ENCODE measurements at places on chromosomes 13 and 19.

DNA sequence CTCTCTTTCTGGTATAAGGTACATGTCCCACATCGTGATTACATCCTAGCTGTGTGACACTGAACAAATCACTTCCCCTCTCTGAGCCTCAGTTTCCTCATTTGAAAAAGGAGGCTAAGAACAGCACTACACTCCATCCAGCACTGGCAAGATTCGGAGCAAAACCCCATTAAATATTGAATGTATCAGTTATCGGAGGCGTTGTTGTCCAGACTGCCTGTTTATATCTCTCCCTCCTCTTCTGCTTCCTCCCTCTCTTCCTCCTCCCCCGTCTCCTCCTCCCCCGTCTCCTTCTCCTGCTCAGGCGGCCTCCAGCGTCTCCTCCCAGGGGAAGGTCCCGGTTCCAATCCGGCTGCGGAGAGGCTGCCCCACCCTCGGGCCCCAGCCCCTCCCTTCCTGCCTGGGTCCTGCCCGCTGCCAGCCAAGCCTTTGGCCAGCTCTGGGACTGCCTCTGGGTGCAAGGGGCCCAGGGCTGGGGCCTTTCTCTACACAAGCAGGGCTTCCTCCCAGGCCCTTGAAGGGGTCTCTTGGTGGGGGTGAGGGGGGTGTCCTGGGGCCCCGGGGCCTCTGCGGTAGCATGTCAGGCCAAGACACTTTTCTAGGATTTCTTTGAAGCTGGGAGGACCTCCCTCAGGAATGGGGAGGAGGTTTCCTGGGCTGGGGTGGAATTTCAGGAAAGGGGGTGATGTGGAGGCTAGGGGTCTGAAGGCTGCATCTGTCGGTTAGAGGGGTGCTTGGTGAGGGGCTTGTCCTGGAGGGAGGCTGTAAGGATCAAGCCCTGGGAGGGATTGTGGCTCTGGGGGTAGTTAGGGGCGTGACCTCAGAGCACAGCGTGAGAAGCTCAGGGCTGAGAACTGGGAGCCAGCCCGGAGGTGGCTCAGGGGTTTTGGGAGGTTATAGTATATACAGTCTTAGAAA lies 1.9 kb downstream of the RRAS start:
- H3K36me3 ChIP-seq, result peaks cover 6% of the 10 kb centered on the region
- peak overlapping the region; percentile 45 for H3K27ac ChIP-seq
- H3K4me3 ChIP-seq, result peak overlapping the region; percentile 68
- peaks cover 29% of the 10 kb centered on the region for H3K4me1 ChIP-seq

DNA sequence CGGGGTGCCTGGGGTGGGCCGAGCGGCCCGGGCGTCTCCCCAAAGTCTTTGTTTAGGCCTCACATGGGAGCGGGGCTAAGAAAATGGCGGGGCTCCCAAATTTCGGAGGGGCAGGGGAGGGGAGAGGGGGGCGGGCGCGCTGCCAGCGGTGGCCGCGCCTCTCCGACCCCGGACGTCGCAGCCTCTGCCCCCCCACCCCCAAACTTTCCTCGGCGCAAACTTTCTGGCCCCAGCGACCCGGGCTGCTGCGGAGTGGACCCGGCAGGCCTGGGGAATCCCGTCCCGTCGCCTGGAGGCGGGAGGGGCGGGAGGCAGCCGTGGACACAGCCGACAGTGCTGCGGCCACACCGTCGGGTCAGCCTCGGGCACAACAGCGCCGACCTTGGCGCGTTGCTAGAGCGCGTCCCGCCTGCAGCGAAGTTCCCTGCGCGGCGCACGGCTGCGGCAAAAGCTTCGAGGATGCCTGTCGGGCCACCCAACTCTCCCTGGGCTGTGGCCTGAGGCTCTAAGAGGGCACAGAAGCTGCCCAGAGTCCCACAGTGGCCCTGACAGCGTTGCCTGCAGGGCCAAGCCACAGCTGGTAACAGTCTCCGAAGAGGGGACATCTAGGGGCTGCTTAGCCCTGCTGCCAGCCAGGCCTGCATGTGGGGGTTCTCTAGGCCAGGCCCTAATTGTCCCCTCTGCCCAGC lies 1.3 kb downstream of the NFIX start:
- DNase-seq, result no peak
- H3K36me3 ChIP-seq, result no peaks in the 10 kb centered on the region
- no peak overlapping the region for H3K27ac ChIP-seq
- H3K4me3 ChIP-seq, result peak overlapping the region; percentile 13

GRCh38 chr19:53424968-53425597 lies 6.7 kb upstream of the ZNF761 start:
- no peaks in the 10 kb centered on the region for H3K36me3 ChIP-seq
- peaks cover 3% of the 10 kb centered on the region for H3K4me1 ChIP-seq
- H3K4me3 ChIP-seq, result no peak overlapping the region

DNA sequence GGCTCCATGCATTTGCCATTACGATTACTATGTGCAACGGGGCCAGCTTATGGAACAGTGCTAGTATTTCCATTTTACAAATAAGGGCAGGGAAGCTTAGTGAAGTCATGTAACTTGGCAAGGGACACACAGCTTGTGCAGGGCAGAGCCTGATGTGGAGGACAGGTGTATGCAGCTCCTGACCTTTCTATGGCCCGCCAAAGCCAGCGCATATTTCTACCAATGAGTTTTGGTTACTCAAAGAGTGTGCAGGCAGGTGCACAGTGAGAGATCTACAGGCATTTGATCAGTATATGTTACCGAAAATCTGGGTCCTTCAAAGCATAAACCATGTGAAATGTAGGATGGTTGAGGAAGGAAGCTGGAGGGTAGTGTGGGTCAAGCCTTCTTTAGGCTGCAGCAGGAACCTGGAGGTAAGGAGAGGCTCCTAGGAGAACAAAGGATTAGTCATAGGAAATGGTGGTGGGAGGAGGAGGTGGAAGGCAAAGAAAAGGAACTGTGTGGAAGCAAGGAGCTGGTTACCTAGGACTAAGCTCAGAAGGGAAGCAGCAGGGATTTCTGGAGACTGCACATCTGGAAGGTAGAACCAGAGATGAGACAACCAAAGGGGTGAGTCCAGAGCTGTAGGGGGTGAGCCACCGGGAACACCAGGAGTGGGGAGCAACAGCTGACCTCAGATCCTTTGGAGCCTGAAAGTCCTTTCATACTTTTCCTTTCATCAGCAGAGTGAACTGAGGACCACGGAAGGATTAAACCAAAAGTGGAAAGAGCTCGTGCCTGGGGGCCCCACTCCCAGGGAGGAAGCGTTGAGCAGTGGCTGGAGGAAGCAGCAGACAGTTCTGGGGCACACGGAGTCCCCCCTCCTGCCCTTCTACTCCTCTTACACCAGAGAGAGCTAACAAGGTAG lies 4.2 kb upstream of the PDX1 start:
- no peak for DNase-seq
- H3K27ac ChIP-seq, result no peak overlapping the region
- H3K36me3 ChIP-seq, result no peaks in the 10 kb centered on the region
- H3K4me3 ChIP-seq, result no peak overlapping the region
- H3K4me1 ChIP-seq, result peaks cover 6% of the 10 kb centered on the region
